ENCODE measurements at places on chromosomes 4 and X.

DNA sequence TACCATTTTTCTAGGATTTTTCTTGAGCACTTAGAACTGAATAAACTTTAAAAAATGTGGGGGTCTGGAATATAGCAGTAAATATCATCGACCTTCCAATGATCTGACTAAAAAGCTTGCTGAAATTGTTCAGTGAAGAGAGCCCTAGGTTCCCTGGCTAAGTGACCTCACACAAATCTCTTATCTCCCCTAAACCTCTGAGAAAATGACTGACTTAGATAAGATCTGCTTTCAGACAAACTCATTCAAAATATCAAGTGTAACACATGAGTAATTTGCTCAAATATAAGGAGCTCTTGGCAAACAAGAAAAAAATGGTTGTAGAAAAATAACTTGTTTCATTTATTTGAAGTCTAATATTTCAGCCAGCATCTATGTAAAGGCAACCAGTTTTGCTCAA lies 441.7 kb upstream of the SLIT2 start:
- H3K27ac ChIP-seq: no peak overlapping the region
- no peaks in the 10 kb centered on the region for H3K4me1 ChIP-seq
- no peak for DNase-seq
- H3K36me3 ChIP-seq: no peaks in the 10 kb centered on the region
- H3K27me3 ChIP-seq: no peaks in the 10 kb centered on the region

DNA sequence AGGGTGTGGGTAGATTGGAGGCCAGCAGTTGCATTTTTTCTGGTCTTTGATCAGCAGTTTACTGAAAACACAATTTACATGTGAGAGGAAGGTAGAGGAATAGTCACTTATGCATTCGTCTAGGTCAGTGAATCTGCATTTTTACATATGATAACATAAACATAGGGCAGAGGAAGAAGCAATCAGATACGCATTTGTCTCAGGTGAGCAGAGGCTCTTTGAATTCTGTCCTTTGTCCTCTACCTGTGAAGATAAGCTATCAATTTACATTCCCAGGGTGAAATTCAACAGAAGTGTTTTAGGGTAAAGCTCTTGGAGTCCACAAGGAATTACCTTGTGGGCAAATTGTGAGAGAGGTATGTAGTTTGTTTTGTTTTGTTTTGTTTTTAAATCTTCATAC lies 306.5 kb downstream of the MAGEB5 start:
- no peaks in the 10 kb centered on the region for H3K27me3 ChIP-seq
- no peak for DNase-seq
- H3K4me3 ChIP-seq: no peak overlapping the region
- H3K27ac ChIP-seq: no peak overlapping the region
- no peaks in the 10 kb centered on the region for H3K4me1 ChIP-seq

GRCh38 chr4:182680234-182680653 lies 236.9 kb downstream of the DCTD start:
- no peak overlapping the region for H3K4me3 ChIP-seq
- DNase-seq: no peak
- H3K4me1 ChIP-seq: no peaks in the 10 kb centered on the region
- no peaks in the 10 kb centered on the region for H3K36me3 ChIP-seq
- H3K27ac ChIP-seq: no peak overlapping the region

- no peak overlapping the region for H3K4me3 ChIP-seq
- DNase-seq: no peak
- H3K4me1 ChIP-seq: no peaks in the 10 kb centered on the region
- no peaks in the 10 kb centered on the region for H3K27me3 ChIP-seq
Observed at GRCh38 chrX:133947022-133947421, 38.4 kb downstream of the GPC3 start.

GRCh38 chr4:52780617-52781354 lies 29.6 kb upstream of the ERVMER34-1 start:
- H3K4me3 ChIP-seq: no peak overlapping the region
- no peak overlapping the region for H3K27ac ChIP-seq
- H3K27me3 ChIP-seq: no peaks in the 10 kb centered on the region
- DNase-seq: no peak
- H3K36me3 ChIP-seq: no peaks in the 10 kb centered on the region

- DNase-seq: no peak
- H3K27me3 ChIP-seq: no peaks in the 10 kb centered on the region
- H3K27ac ChIP-seq: no peak overlapping the region
- H3K4me1 ChIP-seq: no peaks in the 10 kb centered on the region
Observed at GRCh38 chr4:108141213-108141950, 27.4 kb downstream of the LEF1 start.

DNA sequence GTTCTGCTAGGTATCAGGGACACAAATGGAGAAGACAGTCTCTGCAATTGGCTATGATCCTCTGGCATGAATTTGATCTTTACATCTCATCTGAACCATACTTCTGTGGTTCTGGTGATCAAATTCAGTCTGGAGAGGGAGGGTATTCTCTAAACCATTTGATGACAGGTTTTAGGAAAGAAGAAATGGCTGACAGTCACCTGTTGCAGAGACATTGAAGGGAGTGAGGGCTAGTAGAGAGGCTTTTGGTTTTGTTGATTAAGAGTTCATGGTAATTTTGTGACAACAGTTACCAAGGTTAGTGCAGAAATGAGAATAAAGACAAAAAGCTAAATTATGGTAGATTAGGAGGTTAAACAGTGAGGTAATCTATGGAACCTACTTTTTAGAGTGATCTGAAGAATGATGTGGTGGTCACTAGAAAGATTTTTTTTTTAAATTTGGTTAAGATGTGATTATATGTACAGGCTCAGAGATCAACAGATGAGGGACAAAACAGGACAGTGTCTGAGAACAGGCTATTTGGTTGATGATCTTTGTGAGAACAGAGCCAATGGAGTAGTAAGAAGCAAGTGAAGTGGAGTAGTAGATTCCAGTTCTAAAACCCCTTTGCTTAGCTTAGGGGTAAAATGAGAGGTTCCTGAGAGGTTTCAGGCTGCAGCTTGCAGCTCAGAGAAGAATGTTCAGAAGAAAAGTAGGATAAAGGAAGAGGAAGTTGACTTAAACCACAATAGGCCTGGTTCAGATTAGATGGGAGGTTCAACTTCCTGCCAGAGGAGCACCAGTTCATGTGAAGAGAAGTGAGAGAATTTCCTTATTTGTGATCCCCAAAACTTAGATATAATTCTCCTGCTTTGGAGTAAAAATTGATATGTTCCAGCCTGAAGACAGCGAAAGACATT lies 34.7 kb downstream of the VSIG4 start:
- no peaks in the 10 kb centered on the region for H3K36me3 ChIP-seq
- no peak overlapping the region for H3K4me3 ChIP-seq
- H3K27me3 ChIP-seq: no peaks in the 10 kb centered on the region
- DNase-seq: peak; percentile 88
- H3K27ac ChIP-seq: peak overlapping the region; percentile 75

DNA sequence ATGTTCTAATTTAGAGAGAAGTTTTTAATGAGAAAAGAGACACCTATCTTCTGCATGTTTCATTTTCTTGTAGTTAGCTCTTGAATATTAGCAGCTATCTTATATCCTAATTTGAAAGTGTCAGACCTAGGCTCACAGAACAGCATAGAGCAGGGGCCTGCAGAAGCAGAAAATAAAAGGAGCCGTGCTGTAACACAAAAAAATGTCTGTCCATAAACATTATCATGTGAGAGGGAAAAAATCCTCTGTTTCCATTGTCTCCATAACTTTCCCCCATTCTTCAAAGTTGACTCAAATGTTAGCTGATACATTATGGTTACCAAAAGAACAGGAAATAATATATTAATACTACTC lies 329.2 kb upstream of the EPHA5 start:
- DNase-seq: no peak
- H3K4me1 ChIP-seq: no peaks in the 10 kb centered on the region
- no peaks in the 10 kb centered on the region for H3K36me3 ChIP-seq
- H3K4me3 ChIP-seq: no peak overlapping the region

GRCh38 chr4:39932776-39933402 lies 44.8 kb downstream of the PDS5A start:
- no peaks in the 10 kb centered on the region for H3K27me3 ChIP-seq
- H3K4me1 ChIP-seq: no peaks in the 10 kb centered on the region
- no peak overlapping the region for H3K27ac ChIP-seq
- peaks cover 10% of the 10 kb centered on the region for H3K36me3 ChIP-seq
- DNase-seq: peak; percentile 32

- no peak for DNase-seq
- H3K4me1 ChIP-seq: peaks cover 7% of the 10 kb centered on the region
- no peaks in the 10 kb centered on the region for H3K36me3 ChIP-seq
- H3K4me3 ChIP-seq: no peak overlapping the region
- H3K27me3 ChIP-seq: peaks cover 14% of the 10 kb centered on the region
Observed at GRCh38 chr4:76584241-76585152, 149.5 kb downstream of the SHROOM3 start.

GRCh38 chr4:175813821-175814220 lies 1.8 kb upstream of the GPM6A start:
- H3K36me3 ChIP-seq: no peaks in the 10 kb centered on the region
- DNase-seq: no peak
- H3K4me3 ChIP-seq: no peak overlapping the region
- H3K27me3 ChIP-seq: peaks cover 4% of the 10 kb centered on the region

DNA sequence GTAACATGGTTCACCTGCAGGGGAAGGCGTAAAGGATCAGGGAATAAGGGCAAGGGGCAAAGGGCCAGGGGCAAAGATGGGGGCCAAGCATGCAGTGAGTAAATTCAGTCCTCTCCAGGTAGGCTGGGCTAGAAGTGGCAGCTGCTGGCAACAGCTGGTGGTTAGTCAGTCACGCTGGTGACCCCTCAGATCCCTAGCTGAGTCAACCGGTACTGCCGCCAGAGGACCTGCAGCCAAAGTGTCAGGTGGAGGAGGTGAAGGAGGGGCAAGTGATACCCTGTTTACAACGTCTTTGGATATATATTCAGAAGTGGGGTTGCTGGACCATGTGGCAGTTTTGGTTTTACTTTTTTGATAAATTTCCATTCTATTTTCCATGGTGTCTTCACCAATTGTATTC lies 24.6 kb upstream of the NAP1L2 start:
- no peak overlapping the region for H3K4me3 ChIP-seq
- H3K4me1 ChIP-seq: no peaks in the 10 kb centered on the region
- H3K27ac ChIP-seq: no peak overlapping the region
- no peak for DNase-seq
- H3K27me3 ChIP-seq: no peaks in the 10 kb centered on the region

- H3K4me1 ChIP-seq: no peaks in the 10 kb centered on the region
- no peaks in the 10 kb centered on the region for H3K27me3 ChIP-seq
- H3K27ac ChIP-seq: no peak overlapping the region
- H3K4me3 ChIP-seq: no peak overlapping the region
Observed at GRCh38 chr4:168769416-168769815, 240.6 kb downstream of the CBR4 start.

DNA sequence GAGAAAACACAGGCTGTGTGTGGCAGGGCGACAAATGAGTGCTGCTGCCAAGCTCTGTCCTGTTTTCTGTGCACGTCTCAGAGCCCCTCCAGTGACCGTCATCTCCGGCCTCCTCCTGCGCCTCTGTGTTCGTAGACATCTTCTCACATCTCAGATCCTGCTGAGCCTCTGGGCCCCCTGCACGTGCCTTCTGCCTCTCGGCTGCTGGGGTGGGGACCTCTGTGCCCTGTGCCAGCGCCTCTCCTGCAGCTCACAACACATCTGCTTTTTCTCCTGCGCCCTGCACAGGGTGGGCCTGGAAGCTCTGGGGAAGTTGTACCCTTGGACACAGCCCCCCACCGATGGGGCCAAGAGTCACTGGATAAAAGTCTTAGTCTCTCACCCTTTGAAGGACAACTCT lies 2.4 kb upstream of the CTAG2 start:
- peaks cover 3% of the 10 kb centered on the region for H3K27me3 ChIP-seq
- H3K27ac ChIP-seq: no peak overlapping the region
- H3K4me3 ChIP-seq: no peak overlapping the region
- H3K36me3 ChIP-seq: no peaks in the 10 kb centered on the region

- no peaks in the 10 kb centered on the region for H3K36me3 ChIP-seq
- H3K27me3 ChIP-seq: peaks cover 18% of the 10 kb centered on the region
- no peak within 1 kb of the TSS for H3K4me3 ChIP-seq
- DNase-seq: no peak
- H3K27ac ChIP-seq: no peak within 1 kb of the TSS
Observed at GRCh38 chrX:103329991-103330390, at the start of gene TCEAL7. Gene TCEAL7, plus strand, starts transcription at chrX:103330239. Its CDS starts 1,165 bp downstream, at chrX:103331404.

- no peak overlapping the region for H3K4me3 ChIP-seq
- H3K27me3 ChIP-seq: no peaks in the 10 kb centered on the region
- H3K4me1 ChIP-seq: no peaks in the 10 kb centered on the region
- no peaks in the 10 kb centered on the region for H3K36me3 ChIP-seq
- H3K27ac ChIP-seq: no peak overlapping the region
Observed at GRCh38 chrX:121307449-121307848, 260.0 kb downstream of the GLUD2 start.
